ENCODE measurements at places on chromosomes 4 and X.

DNA sequence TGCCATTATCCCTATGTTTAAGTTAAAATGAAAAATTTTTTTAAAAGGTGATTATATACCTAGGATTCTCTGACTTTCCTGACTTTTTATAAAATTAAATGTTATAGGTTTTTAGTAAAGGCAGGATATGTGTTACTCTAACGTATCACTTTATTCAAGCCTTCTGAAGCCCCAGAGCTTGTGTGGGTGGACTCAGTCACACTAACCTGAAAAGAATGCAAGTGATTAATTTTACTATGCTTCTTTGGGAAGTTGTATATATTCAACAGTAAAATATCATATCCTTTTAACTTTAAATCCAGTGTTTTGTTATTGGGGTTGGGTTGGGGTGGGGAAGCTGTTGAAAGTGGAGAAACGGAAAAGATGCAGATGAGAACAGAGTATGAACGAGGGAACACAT lies 22.8 kb downstream of the PDLIM3 start:
- peaks cover 49% of the 10 kb centered on the region for H3K27me3 ChIP-seq
- H3K27ac ChIP-seq: no peak overlapping the region
- DNase-seq: no peak
- H3K4me1 ChIP-seq: peaks cover 12% of the 10 kb centered on the region

- no peaks in the 10 kb centered on the region for H3K27me3 ChIP-seq
- H3K4me3 ChIP-seq: peak overlapping the region; percentile 94
- H3K4me1 ChIP-seq: peaks cover 59% of the 10 kb centered on the region
- no peak for DNase-seq
- peak overlapping the region; percentile 92 for H3K27ac ChIP-seq
These were observed 329 bp downstream of the TBC1D14 start for GRCh38 chr4:6909970-6910339.

DNA sequence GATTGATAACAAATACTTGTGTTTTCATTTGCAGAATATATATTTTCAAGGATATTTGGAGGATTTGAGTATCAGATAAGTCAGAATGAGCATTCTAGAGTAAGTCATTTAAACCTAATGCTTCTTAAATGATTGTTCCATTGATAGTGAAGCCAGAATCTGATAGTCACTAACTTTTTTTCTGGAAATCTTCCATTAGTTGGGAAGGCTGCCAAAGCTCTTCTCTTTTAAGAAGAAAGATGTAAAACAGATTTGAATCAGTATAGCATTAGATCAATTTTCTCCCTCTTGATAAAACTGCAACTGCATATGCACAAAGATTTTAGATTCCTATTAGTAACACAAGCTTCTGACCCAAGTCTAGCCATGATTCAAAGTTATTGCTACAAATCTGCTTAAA lies 256.7 kb downstream of the SPOCK3 start:
- H3K27me3 ChIP-seq: no peaks in the 10 kb centered on the region
- H3K36me3 ChIP-seq: no peaks in the 10 kb centered on the region
- no peak overlapping the region for H3K27ac ChIP-seq
- DNase-seq: no peak

DNA sequence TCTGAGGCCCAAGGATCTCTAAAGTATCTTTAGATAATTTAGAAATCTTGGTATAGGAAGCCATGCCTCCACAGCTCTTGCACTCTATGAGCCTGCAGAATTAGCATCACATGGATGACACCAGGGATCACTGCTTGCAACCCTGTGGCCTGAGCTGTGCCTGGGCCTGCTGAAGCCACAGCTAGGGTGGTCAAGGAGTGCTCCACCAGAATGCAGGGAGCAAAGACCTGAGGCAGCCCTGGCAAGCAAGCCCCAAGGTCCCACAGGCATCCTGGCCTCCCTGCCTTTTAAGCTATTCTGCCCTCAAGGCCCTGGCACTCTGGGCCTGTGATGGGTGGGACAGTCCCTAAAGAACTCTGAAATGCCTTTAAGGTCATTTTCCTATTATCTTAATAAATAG lies 105.2 kb upstream of the NALF2 start:
- peaks cover 4% of the 10 kb centered on the region for H3K27me3 ChIP-seq
- no peak overlapping the region for H3K27ac ChIP-seq
- H3K4me3 ChIP-seq: no peak overlapping the region
- no peak for DNase-seq
- H3K4me1 ChIP-seq: no peaks in the 10 kb centered on the region

DNA sequence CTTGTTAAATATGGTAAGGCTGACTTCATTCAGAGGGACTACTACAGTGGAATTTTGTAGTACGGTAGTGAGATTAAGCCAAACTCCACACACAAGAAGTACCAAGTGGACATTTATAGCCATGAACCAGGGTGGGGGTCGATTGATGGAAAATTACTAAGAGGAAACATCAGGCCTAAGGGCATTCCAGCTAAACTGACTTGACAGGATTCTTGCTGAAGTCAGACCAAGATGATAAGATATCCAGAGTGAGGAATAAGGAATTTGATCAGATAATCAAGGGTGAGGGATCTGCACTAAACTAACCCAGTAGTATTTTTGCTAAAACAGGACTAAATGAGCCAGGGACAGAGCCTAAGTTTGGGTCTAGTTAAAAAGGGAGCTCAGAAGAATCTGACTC lies 597.5 kb downstream of the RPA4 start:
- no peaks in the 10 kb centered on the region for H3K27me3 ChIP-seq
- H3K36me3 ChIP-seq: no peaks in the 10 kb centered on the region
- no peak for DNase-seq
- H3K27ac ChIP-seq: no peak overlapping the region

DNA sequence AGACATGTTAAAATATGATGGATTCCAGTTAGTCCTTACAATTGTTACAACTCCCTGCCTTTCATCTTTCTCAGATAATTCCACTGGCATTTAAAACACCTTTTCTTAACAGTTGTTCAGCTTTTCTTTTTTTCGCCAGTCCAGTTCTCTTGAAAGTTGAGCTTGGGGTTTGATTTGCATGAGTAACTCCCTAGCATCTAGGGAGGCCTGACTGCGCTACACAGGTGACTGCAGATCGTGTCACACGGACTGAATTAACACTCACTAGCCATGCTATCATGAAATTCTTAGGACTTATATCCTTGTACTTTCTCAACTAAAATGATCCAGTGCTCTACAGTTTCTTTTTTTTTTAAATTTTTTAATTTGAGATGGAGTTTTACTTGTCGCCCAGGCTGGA lies 69.8 kb downstream of the ARHGAP24 start:
- no peaks in the 10 kb centered on the region for H3K27me3 ChIP-seq
- no peak overlapping the region for H3K27ac ChIP-seq
- H3K4me1 ChIP-seq: no peaks in the 10 kb centered on the region
- H3K4me3 ChIP-seq: no peak overlapping the region
- no peak for DNase-seq

- H3K27ac ChIP-seq: no peak overlapping the region
- no peaks in the 10 kb centered on the region for H3K36me3 ChIP-seq
- H3K4me1 ChIP-seq: peaks cover 21% of the 10 kb centered on the region
- peak overlapping the region; percentile 37 for H3K4me3 ChIP-seq
- no peak for DNase-seq
These were observed 1.7 kb downstream of the PDGFC start for GRCh38 chr4:156969911-156970310.

DNA sequence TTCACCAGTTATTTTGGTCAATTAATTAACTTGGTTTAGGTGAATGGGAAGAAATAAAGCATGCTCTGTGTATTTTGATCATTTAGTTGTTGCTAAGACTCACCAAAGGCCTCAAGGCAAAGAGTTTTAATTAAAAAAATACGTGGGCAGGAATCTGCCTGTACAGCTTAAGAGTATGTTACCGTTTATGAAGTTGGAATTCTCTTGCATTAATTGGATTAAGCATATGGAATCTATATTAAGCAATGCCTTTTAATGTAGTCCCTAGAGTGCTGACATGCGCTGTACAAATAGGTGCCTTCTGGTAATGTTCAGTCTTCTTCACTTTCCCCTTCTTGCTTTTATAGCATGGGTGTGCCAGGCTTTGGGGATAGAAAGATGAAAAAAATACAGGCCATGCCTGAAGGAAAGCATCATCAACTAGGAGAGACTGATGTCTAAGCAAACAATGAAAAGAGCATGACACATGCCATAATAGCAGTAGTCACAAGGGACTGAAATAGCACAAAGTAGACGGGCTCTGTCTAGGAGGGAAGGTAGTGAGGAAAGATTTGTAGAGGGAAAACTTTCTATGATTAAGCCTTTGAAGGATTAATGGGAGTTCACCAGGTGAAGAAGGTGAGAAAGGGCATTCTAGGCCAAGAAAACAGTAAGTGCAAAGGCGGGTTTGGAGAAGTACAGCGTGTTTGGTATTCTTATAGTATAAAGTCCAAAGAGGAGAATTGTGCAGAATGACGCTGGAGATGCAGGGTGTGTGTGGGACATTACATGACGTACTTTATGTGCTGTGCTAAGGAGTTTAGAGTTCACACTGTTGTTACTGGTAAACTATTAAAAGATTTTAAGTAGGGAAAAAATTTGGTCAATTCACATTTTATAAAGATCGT lies 226.1 kb upstream of the ANXA3 start:
- no peaks in the 10 kb centered on the region for H3K4me1 ChIP-seq
- no peaks in the 10 kb centered on the region for H3K36me3 ChIP-seq
- peaks cover 3% of the 10 kb centered on the region for H3K27me3 ChIP-seq
- no peak overlapping the region for H3K4me3 ChIP-seq
- no peak overlapping the region for H3K27ac ChIP-seq
- no peak for DNase-seq

GRCh38 chr4:143399113-143399949 lies 62.7 kb downstream of the GAB1 start:
- no peaks in the 10 kb centered on the region for H3K36me3 ChIP-seq
- no peak for DNase-seq
- no peak overlapping the region for H3K27ac ChIP-seq
- H3K4me3 ChIP-seq: no peak overlapping the region
- no peaks in the 10 kb centered on the region for H3K27me3 ChIP-seq
- peaks cover 26% of the 10 kb centered on the region for H3K4me1 ChIP-seq

DNA sequence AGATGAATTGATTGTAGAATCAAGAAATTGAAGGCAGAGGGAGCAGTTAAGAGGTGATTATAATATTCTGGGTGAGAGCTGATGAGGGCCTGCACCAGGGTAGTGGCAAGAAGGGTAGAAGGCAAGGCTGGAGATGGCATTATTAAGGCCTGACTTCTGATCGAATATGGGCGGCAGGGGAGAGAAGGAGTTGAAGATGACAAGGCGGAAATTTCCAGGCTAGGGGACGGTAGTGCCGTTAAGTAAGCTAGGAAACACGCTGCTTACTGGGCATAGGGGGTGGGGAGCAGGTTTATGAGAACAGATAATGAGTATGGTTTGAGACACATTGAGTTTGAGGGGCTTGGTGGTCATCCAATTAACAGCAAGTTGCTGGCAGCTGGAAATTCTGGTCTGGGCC lies 19.5 kb downstream of the BCORL1 start:
- no peaks in the 10 kb centered on the region for H3K36me3 ChIP-seq
- H3K27me3 ChIP-seq: no peaks in the 10 kb centered on the region
- DNase-seq: no peak
- peaks cover 16% of the 10 kb centered on the region for H3K4me1 ChIP-seq

- H3K36me3 ChIP-seq: no peaks in the 10 kb centered on the region
- H3K27me3 ChIP-seq: no peaks in the 10 kb centered on the region
- no peaks in the 10 kb centered on the region for H3K4me1 ChIP-seq
- no peak overlapping the region for H3K27ac ChIP-seq
These were observed 795.0 kb downstream of the CENPC start for GRCh38 chr4:66750273-66750672.

DNA sequence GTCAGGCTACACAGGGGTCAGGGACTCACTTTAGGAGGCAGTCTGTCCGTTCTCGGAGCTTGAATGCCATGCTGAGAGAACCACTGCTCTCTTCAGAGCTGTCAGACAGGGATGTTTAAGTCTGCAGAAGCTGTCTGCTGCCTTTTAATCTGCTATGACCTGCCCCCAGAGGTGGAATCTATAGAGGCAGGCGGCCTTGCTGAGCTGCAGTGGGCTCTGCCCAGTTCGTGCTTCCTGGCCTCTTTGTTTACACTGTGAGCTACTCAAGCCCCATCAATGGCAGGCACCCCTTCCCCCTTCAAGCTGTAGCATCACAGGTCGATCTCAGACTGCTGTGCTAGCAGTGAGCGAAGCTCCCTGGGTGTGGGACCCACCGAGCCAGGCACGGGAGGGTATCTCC lies 31.5 kb upstream of the UNC5C start:
- no peak overlapping the region for H3K27ac ChIP-seq
- no peaks in the 10 kb centered on the region for H3K27me3 ChIP-seq
- no peak overlapping the region for H3K4me3 ChIP-seq
- no peaks in the 10 kb centered on the region for H3K4me1 ChIP-seq
- DNase-seq: no peak

GRCh38 chrX:19743386-19743785 lies 144.0 kb downstream of the SH3KBP1 start:
- H3K4me1 ChIP-seq: peaks cover 9% of the 10 kb centered on the region
- H3K36me3 ChIP-seq: no peaks in the 10 kb centered on the region
- H3K4me3 ChIP-seq: no peak overlapping the region
- no peaks in the 10 kb centered on the region for H3K27me3 ChIP-seq
- DNase-seq: no peak
- peak overlapping the region; percentile 99 for H3K27ac ChIP-seq

DNA sequence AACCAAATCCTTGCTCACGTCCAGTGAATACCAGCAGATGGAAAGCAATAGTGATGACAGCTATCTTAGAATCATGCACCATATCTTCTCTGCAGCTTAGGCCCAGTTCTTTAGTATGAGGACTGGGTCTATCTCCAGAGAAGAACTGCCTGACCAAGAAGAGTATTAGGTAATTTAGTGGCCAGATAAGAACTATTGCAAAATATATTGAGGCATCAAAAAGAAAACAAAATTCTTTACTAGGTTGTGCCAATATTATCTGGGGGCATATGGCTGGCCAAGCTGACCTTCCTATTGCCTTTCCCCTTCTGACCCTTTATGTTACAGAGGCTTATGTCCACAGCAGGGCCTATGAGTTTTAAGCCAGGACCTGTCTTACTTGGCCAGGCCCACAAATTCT lies 91.2 kb downstream of the RLIM start:
- DNase-seq: no peak
- H3K27ac ChIP-seq: no peak overlapping the region
- no peak overlapping the region for H3K4me3 ChIP-seq
- no peaks in the 10 kb centered on the region for H3K27me3 ChIP-seq
- H3K4me1 ChIP-seq: no peaks in the 10 kb centered on the region

DNA sequence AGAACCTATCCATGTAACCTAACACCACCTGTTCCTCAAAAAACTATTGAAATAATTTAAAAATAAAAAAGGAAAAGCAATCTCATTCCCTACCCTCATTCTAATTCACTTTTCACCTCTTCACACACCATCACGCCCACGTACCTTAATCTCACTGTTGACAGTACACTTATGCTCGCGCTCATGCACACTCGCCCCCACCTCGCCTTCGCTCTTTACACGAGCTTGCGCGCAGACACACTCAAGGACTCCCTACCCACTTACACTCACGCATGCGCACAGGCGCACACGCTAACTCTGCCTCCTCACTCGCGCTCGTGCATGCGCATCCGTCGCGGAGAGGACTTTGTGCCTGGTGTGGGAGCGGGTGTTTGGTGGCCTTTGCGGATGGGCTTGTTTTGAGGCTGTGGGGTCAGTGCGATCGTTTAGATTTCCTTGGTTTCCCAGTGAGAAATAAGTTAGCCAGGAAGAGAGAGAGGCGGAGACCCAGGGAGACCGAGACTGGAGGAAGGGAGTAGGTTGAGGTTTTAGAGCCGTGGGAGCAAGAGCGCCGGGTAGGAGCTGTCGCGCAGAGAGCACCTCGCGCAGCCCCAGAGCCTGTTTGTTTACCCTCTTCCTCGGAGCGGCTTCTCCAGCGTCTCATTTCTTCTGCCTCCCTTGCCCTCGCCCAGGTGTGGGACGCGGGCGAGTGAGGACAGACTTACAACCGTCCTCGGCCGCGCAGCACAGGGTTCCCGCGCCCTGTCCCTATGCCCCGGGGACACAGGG lies 8.1 kb upstream of the GSX2 start:
- peaks cover 4% of the 10 kb centered on the region for H3K36me3 ChIP-seq
- H3K4me3 ChIP-seq: peak overlapping the region; percentile 91
- peaks cover 25% of the 10 kb centered on the region for H3K4me1 ChIP-seq
- no peak overlapping the region for H3K27ac ChIP-seq

Measured in naive thymus-derived CD8-positive, alpha-beta T cell (primary cell).